ENCODE measurements at places on chromosomes 2 and 18.

DNA sequence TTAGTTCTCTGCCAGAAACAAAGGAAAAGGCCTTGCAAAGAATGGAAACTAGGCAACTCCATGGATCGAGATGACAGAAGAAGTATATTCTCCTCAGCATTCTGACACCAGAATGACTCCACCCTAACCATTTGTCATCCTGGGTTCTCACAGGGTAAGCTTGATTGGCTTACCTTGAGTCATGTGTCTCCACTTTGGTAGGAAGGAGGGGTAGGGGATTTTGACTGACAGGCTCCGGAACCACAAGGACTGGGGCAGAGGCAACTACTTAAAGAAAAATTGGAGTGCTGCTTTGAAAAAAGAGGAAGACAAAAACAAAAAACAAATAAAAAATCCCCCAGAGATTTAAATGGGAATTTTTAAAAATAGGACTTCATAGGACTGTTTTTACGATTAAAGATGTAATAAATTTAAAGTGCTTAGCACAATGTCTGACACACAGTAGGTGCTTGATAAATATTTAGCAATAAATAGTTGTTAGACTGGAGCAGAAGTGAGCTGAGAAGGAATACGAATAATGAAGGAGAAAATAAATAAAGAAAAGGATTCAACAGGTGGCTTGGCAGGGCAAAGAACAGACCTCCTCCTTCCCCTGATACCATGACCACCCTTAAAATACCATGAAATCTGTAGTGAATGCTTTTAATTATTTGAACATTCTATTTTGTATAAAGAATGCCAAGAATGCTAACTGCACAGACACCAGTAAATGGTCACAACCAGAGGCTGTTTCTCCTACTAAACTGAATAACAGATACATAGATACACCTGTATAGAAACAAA is 230.2 kb downstream of the CDCA7 start:
- no peak for DNase-seq

GRCh38 chr2:200585730-200586643 is at the start of gene AOX1:
Gene AOX1 (plus strand): TSS chr2:200586014. CDS start chr2:200586109, 95 bp downstream.
- DNase-seq, result no peak

DNA sequence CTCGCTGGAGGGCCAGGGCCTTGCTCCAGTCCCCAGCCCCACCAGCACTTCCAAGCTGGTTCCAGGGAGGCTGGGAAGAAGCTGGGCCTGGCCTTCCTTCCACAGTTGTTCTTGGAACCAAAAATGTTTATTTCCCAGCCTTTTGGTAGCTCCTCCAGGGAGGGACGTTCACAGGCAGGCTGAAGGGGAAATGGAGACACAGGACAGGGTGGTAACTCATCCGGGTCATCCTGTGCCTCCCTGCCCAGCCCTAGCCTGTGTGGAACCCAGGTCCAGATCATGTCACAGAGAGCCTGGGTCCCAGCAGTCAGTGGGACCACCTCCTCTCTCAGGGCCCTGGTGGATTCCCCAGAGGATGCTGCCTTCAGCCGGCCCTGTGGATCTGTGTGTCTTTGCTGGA is 12.5 kb upstream of the ARMC9 start:
- no peak for DNase-seq

DNA sequence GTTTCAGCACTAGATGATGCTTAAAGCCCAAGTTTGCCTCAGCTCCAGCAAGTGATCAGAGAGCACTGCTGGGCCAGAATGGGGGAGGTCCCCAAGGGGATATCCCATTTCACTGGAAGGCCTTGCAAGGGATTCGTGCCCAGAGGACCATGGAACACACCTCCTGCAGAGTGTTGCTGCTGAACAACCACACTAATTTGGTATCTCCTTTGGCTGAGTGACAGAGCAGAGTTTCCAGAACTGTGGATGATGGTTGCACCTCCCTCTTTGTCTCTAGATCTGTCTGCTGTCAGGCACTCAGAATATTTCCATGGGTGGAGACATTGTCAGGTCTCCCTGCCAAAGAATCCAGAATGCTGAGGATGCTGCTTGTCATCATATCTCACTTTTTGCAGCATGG is 484.8 kb upstream of the NETO1 start:
- DNase-seq, result no peak

DNA sequence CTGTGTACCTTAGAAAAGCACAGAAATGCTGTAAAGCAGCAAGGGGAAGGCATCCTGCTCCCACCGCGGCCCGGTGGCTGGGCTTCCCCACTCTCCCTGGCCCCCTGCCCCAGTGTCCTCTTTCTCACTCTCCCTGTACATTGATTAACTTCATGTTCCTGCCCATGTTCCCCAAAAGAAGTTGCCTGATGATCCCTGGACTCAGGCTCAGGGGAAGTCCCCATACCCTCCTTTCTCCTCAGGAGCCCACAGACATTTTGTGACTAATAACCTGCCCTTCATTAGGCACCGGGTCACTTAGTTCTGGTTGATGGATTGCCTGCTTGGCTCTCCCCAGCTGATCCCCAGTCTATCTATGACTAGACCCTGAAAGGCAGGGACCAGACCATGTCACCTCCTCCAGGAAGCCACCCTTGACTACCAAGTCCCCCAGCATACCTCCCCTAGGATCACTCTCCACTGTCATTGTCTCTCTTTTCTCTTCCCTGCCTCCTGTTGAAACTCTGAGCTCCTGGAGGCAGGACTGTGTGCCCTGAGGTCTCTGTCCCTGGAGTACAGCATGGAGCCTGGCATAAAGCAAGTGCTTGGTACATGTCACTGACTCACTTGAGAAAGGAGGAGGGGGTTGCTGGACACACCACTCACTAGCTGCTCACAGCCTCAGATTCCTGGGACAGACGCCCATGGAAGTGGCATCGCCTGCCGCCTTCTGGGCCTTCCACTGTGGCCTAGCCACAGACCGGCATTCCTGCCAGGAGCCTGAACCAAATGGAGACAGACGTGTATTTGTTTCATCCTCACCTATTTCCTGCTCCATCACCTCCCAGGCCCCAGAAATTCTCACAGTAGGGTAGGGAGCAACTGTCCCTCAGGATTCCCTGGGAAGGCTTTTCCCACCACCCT is 13.5 kb downstream of the MALL start:
- DNase-seq, result no peak

- no peak for DNase-seq
These were observed 154.9 kb upstream of the NDUFV2 start for GRCh38 chr18:8947566-8947965.

Measured in NCI-H1436 (cell line).